ENCODE measurements at places on chromosomes 2 and 18. TPM values are rescaled to one million over a fixed set of nuclear protein-coding genes. Genes with fewer than 3 reads are reported as not detected.

DNA sequence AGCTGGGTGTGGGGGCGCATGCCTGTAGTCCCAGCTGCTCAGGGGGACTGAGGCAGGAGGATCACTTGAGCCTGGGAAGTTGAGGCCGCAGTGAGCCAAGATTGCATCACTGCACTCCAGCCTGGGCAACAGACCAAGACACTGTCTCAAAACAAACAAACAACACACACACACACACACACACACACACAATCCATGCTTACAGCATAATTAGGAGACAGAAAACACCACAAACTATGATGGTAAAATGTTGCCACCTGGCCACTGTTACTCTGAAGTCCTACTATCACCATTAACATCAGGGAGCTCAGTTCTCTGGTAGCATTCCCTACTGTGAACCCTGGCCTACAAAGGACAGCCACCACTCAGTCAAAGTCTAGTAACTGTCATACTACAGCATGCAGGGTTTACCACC, 18.3 kb downstream of the DNPEP start:
- DNase-seq: no peak

DNA sequence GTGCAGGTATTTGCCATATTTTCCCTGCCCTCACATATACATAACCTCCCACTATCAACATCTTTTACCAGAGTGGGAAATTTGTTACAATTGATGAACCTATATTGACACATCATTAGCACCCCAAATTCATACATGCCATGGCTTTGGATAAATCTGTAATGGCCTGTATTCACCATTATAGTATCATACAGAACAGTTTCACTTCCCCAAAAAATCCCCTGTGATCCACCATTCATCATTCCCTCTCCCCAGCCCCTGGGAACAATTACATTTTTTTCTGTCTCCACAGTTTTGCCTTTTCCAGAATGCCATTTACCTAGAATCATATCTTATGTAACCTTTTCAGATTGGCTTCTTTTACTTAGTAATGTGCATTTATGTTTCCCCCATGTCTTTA, 494.5 kb downstream of the RNF144A start:
- DNase-seq: no peak

DNA sequence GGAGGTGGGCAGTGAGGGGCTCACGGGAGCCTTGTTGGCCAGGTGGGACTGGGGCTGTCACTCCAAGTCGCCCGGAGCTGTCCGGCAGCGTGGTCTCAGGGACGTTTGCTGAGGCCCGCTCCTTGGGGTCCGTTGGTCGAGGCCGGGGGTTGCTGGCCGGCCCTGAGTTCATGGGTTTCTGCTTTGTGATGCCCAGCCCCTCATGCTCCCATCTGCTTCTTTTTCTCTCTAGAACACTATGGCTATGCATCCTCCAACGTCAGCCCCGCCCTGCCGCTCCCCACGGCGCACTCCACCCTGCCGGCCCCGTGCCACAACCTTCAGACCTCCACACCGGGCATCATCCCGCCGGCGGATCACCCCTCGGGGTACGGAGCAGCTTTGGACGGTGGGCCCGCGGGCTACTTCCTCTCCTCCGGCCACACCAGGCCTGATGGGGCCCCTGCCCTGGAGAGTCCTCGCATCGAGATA, 14.5 kb downstream of the NFATC1 start:
- no peak for DNase-seq

GRCh38 chr2:241808721-241809382, at the start of gene NEU4:
NEU4 (plus strand) TSS chr2:241809193; CDS start chr2:241814485, 5,292 bp downstream.
- DNase-seq: no peak

- DNase-seq: no peak
Measured at GRCh38 chr18:45121146-45121545, 440.5 kb downstream of the SETBP1 start.

The COLEC11 gene
- total RNA-seq: 0.24 TPM

GRCh38 chr18:79481046-79481790, 85.5 kb downstream of the NFATC1 start:
- no peak for DNase-seq

Measured in CD8-positive, alpha-beta memory T cell (primary cell).